ENCODE measurements at places on chromosomes 7 and 10. TPM values are rescaled to one million over a fixed set of nuclear protein-coding genes. Genes with fewer than 3 reads are reported as not detected.
A peak's percentile ranks its signal among the peaks of the same experiment; 100 is the strongest.

Gene CCDC3
- total RNA-seq, result 12.4 TPM

DNA sequence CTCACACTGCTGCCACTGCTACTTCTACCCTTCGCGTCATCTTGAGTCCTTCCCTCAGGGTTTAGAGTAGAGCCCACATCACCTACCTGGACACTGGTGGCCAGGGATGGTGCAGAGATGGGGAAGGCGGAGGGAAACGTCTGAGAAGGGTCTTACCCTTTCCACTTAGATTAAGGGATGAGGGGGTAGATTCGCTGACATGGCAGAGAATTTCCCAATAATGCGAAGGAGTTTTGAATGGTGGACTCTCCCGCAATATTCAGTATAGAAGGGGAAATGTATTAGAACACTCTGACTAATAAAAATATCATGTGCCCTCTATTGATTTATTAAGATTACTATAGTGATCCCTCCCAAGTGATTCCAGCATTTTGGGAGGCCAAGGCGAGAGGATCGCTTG lies 209.5 kb upstream of the KIAA1217 start:
- H3K27ac ChIP-seq, result no peak overlapping the region
- no peak overlapping the region for H3K4me3 ChIP-seq
- DNase-seq, result no peak
- no peaks in the 10 kb centered on the region for H3K4me1 ChIP-seq

Gene GDF2
- total RNA-seq, result not detected

Gene SFTPA2
- not detected for total RNA-seq

DNA sequence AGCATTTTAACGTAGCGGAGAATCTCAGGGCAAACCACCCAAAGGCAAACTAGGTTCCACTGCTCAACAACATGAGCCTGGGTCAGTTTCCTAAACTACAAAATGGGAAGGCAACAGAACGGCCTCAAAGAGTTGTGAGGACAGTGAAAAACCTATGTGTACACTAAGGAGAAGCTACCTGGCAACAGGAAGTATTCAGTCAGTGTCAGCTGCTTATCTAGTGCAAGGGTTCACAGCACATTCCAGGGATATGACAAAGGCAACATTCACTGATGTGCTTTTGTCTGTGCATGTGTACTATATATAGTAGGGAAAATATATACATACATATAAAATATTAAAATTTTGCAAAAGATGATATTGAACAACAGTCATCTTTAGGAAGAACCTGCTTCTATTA lies 17.2 kb downstream of the NUDCD3 start:
- no peaks in the 10 kb centered on the region for H3K27me3 ChIP-seq
- no peak for DNase-seq
- H3K36me3 ChIP-seq, result no peaks in the 10 kb centered on the region
- H3K4me3 ChIP-seq, result no peak overlapping the region
- no peak overlapping the region for H3K27ac ChIP-seq

GRCh38 chr10:102959360-102959759 lies 41.3 kb downstream of the CNNM2 start:
- DNase-seq, result no peak
- H3K4me1 ChIP-seq, result no peaks in the 10 kb centered on the region

DNA sequence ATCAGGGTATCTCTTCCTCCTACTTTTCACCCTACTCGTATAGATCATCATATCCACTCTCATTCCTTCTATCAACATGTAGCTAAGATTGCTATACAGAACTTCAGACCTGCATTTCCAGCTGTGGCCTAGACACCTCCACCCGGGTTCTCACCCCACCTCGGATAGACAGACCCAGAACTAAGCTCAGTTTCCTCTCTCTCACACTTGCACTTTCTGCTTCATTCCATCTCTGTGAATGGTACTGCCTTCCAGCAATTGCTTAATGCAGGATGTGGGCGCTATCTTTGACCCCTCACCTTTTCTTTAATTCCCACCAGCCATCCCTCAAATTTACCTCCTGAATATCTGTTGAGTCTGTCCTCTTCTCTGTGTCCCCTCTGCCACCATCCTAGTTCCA lies 35.7 kb downstream of the AGK start:
- H3K27ac ChIP-seq, result no peak overlapping the region
- H3K4me1 ChIP-seq, result no peaks in the 10 kb centered on the region
- no peak overlapping the region for H3K4me3 ChIP-seq
- H3K27me3 ChIP-seq, result no peaks in the 10 kb centered on the region
- no peak for DNase-seq

GRCh38 chr10:91924212-91925021 lies 847 bp downstream of the BTAF1 start:
- no peak for DNase-seq
- H3K4me1 ChIP-seq, result no peaks in the 10 kb centered on the region
- no peaks in the 10 kb centered on the region for H3K36me3 ChIP-seq
- peak overlapping the region; percentile 95 for H3K27ac ChIP-seq

Gene AKR1D1
- not detected for total RNA-seq

DNA sequence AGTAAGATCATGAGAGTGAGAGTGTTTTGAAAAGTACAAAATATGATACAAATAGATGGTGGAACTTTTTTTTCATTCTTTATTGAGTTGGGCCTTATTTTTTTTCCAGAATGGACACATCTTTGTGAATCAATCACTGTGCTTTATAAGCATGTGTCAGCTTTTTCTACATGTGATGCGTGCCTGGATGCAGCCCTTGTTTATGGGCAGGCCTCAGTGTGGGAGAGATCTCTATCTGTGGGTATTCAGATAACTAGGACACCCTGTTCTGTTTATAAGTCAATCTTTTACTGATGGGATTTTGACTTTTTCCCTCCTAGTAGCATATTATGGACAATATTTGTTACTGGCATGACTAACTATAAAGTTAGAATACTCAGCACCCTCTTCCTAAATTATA lies 42.9 kb upstream of the IKZF1 start:
- DNase-seq, result no peak
- H3K4me1 ChIP-seq, result no peaks in the 10 kb centered on the region
- no peak overlapping the region for H3K4me3 ChIP-seq
- H3K36me3 ChIP-seq, result no peaks in the 10 kb centered on the region
- no peak overlapping the region for H3K27ac ChIP-seq

Gene ACSL5
- 30.6 TPM for total RNA-seq

- no peak for DNase-seq
- no peaks in the 10 kb centered on the region for H3K27me3 ChIP-seq
- H3K4me3 ChIP-seq, result no peak overlapping the region
- no peak overlapping the region for H3K27ac ChIP-seq
- no peaks in the 10 kb centered on the region for H3K4me1 ChIP-seq
Measured at GRCh38 chr7:55775051-55775420, 87.5 kb downstream of the SEPTIN14 start.

GRCh38 chr7:68476966-68477365 lies 1121.3 kb upstream of the AUTS2 start:
- no peak overlapping the region for H3K27ac ChIP-seq
- H3K27me3 ChIP-seq, result no peaks in the 10 kb centered on the region
- H3K4me3 ChIP-seq, result no peak overlapping the region
- DNase-seq, result no peak
- H3K36me3 ChIP-seq, result no peaks in the 10 kb centered on the region
- no peaks in the 10 kb centered on the region for H3K4me1 ChIP-seq

DNA sequence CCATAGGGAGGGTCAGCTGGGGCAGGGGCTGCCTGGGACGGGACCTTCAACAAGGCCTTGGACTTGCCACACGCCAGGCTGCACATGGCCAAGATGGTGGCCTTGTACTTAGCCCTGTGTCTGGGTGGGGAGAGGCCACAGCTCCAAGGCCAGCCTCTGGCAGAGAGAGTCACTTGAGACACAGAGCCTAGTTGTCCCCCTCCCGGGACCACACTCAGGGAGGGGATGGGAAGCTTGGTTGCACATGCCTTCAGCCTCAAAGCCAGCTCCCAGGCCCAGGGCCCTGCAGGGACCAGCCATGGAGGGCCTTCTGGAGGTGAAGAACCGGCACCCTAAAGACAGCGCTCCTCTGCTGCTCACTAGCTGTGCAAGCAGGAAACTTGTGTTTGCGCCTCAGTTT lies 16.7 kb downstream of the MMRN2 start:
- H3K36me3 ChIP-seq, result no peaks in the 10 kb centered on the region
- no peak overlapping the region for H3K4me3 ChIP-seq
- H3K27ac ChIP-seq, result no peak overlapping the region
- no peaks in the 10 kb centered on the region for H3K27me3 ChIP-seq
- no peak for DNase-seq

Gene XRCC2
- total RNA-seq, result under 0.01 TPM

Gene TYW1B
- total RNA-seq, result 14.2 TPM

GRCh38 chr10:11810313-11810766 lies 12.8 kb upstream of the PROSER2 start:
- no peak for DNase-seq
- no peaks in the 10 kb centered on the region for H3K36me3 ChIP-seq
- H3K4me3 ChIP-seq, result no peak overlapping the region
- no peaks in the 10 kb centered on the region for H3K27me3 ChIP-seq
- no peak overlapping the region for H3K27ac ChIP-seq
- no peaks in the 10 kb centered on the region for H3K4me1 ChIP-seq

Gene FAM25G
- total RNA-seq, result not detected

GRCh38 chr10:53135897-53136253 lies 363.3 kb upstream of the MBL2 start:
- no peaks in the 10 kb centered on the region for H3K27me3 ChIP-seq
- no peaks in the 10 kb centered on the region for H3K4me1 ChIP-seq
- H3K36me3 ChIP-seq, result no peaks in the 10 kb centered on the region
- no peak overlapping the region for H3K27ac ChIP-seq
- H3K4me3 ChIP-seq, result no peak overlapping the region
- no peak for DNase-seq

Gene CYP3A4
- total RNA-seq, result not detected

Gene CLDN3
- 0.88 TPM for total RNA-seq

GRCh38 chr7:95723583-95724180 lies 48.7 kb upstream of the DYNC1I1 start:
- H3K27ac ChIP-seq, result no peak overlapping the region
- no peak for DNase-seq
- no peak overlapping the region for H3K4me3 ChIP-seq
- no peaks in the 10 kb centered on the region for H3K36me3 ChIP-seq

Gene PSD
- not detected for total RNA-seq

Gene CHST3
- total RNA-seq, result 12.3 TPM

DNA sequence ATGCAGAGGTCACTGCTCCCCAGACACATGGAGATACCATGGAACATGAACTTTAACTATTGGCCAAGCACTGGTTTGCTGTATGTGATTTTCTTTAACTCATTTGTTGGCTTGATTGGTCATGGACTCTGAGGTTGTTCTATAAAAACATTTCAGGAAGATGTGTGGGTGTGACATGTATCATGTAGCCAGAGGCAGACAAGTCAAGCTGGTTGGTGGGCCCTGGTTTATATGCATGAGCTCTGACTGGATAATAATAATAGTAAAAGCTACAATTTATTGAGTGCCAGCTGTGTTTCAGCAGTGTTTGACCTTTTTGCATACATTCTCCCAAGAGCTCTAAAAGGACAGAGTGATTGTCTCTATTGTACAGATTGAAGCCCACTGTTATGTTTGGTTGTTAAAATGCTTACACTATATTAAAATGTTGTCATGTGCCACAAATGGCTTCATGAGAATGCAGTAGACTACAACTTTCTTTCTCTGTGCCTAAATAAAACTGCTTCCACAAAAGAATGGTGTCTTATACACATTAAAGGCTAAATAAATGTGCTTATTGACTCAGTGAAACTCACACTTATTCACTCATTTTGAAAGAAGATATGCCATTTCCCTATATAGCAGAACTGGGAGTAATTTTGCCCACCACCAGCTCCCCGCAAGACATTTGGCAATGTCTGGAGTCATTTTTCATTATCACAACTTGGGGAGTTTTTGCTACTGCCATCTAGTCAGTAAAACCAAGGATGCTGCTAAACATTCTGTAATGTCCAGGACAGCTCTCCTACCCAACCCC lies 243.6 kb upstream of the NFE2L3 start:
- no peak for DNase-seq
- no peak overlapping the region for H3K27ac ChIP-seq
- H3K4me1 ChIP-seq, result no peaks in the 10 kb centered on the region
- H3K27me3 ChIP-seq, result no peaks in the 10 kb centered on the region
- no peaks in the 10 kb centered on the region for H3K36me3 ChIP-seq

GRCh38 chr10:113808168-113808567 lies 45.7 kb downstream of the DCLRE1A start:
- H3K4me3 ChIP-seq, result no peak overlapping the region
- H3K36me3 ChIP-seq, result no peaks in the 10 kb centered on the region
- H3K4me1 ChIP-seq, result no peaks in the 10 kb centered on the region
- H3K27ac ChIP-seq, result no peak overlapping the region

- DNase-seq, result no peak
- H3K27me3 ChIP-seq, result no peaks in the 10 kb centered on the region
- H3K4me1 ChIP-seq, result no peaks in the 10 kb centered on the region
Measured at GRCh38 chr7:136687693-136688322, 180.6 kb upstream of the CHRM2 start.

DNA sequence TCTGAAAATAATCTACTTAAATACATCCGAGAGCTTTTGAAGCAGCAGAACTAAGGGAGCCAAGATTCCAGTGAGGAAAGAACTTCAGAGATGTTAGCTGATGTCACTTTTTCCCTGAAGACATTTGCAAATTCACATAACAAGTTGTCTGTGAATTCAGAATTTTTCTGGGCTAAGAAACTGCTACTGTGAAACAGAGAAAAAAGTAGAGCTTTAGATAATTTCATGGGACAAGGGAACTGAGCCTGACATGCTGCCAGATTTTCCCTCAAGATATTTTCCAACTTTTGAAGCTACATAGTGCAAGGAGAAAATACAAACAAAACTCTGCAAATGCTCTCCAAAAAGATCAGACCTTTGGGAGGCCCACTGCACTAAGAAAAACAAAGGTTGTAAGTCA lies 484.2 kb downstream of the ANKRD7 start:
- no peaks in the 10 kb centered on the region for H3K4me1 ChIP-seq
- H3K36me3 ChIP-seq, result no peaks in the 10 kb centered on the region
- no peak overlapping the region for H3K4me3 ChIP-seq
- DNase-seq, result no peak

DNA sequence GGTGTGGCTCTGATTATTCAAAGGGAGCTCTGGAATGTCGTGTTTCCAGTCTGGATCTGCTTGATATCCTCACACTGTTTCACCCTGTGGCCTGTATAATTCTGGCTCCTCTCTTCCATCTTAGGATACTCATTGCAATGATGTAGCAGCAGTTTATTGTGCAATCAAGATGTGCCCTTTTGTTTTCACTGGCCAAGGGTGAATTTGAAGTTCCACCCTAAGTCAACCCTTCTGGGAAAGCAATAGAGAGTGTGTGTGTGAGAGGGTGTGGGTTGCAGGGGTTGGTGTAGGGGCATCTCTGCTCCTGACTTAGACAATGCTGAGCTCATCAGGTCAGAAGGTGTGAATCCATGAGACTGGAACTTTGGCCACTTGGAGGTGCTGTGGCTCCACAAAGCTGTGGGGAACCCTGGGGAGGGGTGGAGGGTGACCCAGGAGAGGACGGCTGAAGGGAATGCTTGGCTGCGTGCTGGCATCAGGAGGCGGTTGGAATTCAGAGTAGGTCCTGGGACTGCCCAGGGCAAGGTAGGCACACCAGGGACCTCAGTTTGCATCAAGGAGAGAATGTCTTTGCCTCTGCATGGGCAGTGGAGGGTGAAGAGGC lies 118.0 kb upstream of the PRSS58 start:
- no peaks in the 10 kb centered on the region for H3K4me1 ChIP-seq
- no peaks in the 10 kb centered on the region for H3K36me3 ChIP-seq
- H3K27ac ChIP-seq, result no peak overlapping the region

Gene FAM25A
- not detected for total RNA-seq

GRCh38 chr7:37346761-37347160 lies 101.9 kb downstream of the ELMO1 start:
- H3K4me1 ChIP-seq, result no peaks in the 10 kb centered on the region

- DNase-seq, result no peak
- no peaks in the 10 kb centered on the region for H3K36me3 ChIP-seq
Measured at GRCh38 chr7:14228341-14228740, 238.9 kb upstream of the ETV1 start.

Data from uterus (tissue), 4 donors.